AML-193 (cell line): ENCODE measurements at places on chromosomes 3 and 15.

DNA sequence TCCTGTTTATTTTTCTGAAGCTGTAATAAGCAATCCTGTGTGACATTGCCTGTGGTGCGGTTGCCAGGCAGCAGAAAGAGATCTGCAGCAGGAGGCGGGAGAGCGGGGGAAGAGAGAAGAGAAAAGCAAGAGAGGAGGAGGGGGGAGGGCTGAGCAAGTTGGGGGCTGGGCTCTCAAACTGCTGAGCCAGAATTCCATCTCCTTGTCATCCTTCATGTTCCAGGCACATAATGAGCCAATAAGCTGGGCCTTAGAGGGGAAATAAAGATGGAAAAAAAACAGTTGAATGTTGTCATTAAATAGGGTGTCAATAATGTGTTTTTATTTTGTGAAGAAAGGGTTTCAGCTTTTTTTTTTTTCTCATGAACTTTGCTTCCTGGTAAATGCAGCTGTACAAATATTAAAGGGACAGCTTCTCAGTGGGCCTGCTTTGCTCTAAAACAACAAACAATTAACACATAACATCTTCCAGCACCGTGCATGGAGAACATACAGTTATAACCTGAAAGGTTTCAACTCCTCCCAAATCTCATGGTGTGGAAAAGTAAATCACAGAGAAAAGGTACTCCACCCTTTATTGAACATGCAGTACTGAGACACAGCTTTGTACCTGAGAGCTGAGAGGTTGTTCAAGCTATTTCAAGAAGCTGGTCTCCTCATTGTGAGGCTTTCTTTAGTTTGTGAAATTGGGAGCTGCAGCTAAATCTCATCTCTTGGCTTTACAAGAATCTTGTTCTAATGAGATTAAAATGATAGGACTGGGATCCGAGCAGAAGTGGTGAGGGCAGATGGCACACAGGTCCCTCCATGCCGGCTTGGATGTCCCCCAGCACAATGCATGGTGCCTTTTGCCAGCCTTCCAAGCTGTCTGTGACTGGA is 451.1 kb upstream of the KCNMB2 start:
- DNase-seq = no peak

DNA sequence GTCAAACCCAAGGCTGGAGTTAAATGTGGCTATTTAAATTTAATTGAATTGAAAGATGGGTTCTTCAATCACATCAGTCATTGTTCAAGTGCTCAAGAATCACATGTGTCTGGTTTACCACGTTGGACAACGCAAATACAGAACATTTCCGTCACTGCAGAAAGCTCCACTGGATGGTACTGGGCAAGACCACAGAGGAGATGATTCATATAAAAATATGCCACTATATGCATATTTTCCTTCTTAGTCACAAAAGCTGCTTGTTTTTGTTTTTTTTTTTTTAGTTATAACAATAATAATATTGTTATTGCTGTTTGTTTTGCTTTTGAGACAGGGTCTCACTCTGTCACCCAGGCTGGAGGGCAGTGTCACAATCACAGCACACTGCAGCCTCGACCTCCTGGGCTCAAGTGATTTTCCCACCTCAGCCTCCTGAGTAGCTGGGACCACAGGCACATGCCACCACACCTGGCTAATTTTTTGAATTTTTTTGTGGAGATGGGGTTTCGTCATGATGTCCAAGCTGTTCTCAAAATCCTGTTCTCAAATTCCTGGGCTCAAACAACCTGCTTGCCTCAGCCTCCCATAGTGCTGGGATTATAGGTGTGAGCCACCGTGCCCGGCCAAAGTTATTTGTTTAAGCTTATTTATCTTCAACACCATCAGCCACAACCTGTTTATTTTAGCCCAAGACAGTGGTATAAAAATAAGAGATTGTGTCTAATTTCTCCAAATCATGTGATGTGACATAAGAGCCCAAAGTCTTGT is 19.4 kb downstream of the RTP3 start:
- DNase-seq = no peak

GRCh38 chr15:63210151-63211091 is 21.0 kb downstream of the RAB8B start:
- DNase-seq = no peak

GRCh38 chr3:184335661-184336546 is 1.5 kb upstream of the FAM131A start:
- no peak for DNase-seq

DNA sequence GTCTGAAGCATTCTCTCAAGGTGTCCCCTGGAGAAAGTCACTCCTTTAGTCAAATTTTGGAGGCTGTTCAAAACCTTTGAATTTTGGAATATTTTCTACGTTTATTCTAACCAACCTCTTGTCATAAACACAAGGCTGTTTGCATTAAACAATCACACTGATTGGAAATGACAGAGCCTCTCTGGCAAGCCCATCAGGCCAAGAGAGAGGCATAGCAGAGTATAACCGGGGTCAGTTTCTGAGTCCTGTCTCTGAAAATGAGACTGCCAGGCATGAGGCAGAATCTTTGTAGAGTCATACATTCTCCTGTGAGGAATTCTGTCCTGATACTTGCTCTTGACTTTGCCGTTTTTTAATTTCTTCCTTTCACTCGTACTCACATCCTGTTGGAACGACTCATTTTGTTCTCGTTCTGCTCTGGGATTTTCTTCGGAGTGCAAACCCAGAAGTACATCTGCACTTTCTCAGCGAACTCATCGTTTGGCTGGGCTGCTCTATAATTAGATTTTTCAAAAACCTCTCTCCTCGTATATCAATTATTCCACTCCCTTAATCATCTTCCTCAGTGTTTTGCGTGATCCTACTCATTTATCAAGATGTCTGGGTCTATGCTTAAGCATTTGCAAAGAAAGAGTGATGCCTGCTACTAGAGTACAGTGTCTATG is 114.2 kb downstream of the AGBL1 start:
- DNase-seq = no peak

DNA sequence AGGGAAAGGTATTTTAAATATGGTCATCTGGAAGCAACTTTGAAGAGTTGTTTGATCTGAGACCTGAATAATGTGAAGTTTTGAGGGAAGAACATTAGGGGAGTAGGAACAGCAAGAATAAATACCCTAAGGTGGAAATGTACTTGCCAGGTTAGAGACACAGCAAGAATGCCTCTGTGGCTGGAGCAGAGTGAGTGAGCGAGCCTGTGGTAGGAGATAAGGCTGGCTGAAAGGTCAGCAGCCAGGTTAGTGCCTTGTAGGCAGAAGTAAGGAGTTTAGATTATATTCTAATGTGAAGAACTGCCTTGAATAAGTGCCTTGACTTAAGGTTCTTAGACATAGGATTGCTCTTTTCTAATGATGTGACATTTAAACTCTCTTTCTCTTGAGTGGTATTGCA is 18.3 kb downstream of the LRRC49 start:
- no peak for DNase-seq

- no peak for DNase-seq
Observed at GRCh38 chr3:27573780-27574437, 89.7 kb upstream of the SLC4A7 start.

GRCh38 chr3:175211466-175211865 is 352.3 kb downstream of the NAALADL2 start:
- DNase-seq = no peak

GRCh38 chr3:33940149-33940548 is 141.7 kb downstream of the PDCD6IP start:
- no peak for DNase-seq

DNA sequence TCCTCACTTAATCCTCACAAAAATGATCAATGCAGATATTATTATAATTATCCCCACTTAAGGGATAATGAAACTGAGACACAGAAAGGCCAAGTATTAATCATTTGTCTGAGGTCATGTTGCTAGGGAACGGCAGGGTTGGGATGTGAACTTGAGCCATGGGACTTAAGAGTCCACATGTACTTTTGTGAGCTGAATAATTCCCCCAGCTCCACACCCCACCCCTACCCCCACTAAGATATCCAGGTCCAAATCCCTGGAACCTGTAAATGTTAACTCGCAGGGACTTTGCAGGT is 290.5 kb upstream of the GADL1 start:
- no peak for DNase-seq

GRCh38 chr15:42084465-42085235 is 9.7 kb downstream of the PLA2G4D start:
- DNase-seq = peak; percentile 38

- DNase-seq = no peak
Observed at GRCh38 chr3:148227534-148227933, 470.2 kb upstream of the AGTR1 start.

- DNase-seq = no peak
Observed at GRCh38 chr3:148360051-148360450, 337.7 kb upstream of the AGTR1 start.

GRCh38 chr3:126156468-126156867 is 23.9 kb downstream of the ALDH1L1 start:
- DNase-seq = no peak

DNA sequence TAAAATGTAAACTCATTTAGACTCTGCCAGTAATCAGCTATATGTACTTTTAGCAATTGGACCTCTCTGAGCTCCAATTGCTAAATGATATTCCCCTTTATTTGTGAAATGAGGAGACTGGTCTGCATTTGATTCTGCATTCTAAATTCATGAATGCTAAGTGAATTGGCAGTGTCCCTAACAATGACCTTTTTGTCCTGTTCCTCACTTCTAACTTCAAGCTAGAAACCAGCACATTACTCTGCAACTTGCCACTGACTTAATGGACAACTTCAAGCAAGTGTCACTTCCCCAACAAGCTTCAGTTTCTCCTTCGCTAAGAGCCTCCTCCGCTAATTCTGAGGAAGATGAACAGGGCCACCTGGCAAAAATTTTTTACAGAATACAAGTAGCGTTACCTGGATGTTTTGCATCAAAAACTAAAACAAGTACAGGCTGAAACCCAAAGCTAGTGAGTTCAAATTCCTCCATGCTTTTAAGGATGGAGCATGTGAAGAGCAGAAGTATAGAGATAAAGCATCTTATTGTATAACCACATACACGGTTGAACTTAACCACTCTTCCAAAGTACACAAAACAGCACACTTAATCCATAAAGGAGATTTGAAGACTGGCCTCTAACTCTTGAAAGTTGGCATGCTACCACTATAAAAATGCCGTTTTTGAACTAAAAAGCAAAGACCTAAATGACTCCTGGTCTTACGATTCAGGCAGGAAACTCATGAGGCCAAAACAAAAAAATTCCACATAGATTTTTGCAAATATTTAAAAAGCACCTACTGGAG is 207.6 kb downstream of the MAGI1 start:
- no peak for DNase-seq

DNA sequence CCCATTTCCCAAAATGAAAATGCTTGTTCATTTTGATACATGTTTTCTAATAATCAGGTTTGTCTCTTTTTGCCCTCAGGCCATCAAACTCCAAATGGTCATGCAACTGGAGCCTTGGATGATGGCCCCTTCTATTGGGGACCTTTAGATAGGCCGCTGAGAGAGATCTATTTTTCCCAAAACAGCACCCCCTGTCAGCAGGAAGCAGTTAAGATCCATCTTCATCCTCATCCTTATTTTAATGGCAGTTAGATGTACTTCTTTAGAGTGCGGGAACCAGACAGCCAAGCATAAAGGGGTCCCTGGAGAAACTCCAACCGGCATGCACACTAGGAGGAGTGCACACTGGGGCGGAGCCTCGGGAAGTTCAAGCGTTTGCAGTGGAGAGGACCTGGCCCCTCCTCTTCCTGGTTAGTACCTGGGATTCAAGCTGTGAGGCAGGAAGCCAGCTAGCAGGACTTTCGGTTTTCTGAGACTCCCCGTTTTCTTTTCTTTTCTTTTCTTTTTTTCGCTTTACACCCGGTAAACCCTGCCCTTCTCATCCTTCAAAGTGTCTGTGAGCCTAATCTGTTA is 31.9 kb upstream of the STRIT1 start:
- no peak for DNase-seq

GRCh38 chr15:40764629-40765103 is 798 bp downstream of the GCHFR start:
- no peak for DNase-seq
